ENCODE measurements at places on chromosomes 4 and X.

DNA sequence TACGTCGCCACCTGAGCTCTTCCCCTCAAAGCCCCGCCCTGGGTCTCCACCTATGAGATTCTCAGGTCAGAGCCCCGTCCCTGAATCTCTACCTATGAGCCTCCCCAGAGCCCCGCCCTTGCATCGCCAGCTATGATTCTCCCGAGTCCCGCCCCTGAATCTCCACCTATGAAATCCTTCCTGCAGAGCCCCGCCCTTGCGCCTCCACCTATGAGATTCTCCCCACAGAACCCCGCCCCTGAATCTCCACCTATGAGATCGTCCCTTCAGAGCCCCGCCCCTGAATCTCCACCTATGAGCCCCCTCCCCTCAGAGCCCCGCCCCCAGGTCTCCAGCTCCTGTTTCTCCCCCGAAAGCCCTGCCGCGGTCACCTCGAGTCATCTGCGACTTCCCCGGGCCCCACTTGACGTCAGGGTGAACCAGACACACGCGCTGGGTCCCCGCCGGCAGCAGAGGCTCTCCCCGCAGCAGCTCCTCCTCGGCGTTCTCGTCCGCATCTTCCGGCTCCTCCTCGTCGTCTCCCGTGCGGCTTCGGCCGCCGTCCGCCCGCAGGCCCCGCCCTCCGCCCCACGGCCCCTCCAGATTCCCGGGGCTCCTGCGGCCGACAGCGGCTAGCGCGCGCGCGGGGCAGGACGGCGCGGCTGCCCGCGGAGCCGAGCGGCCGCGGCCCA lies 393 bp downstream of the GTPBP6 start:
- no peak for DNase-seq

DNA sequence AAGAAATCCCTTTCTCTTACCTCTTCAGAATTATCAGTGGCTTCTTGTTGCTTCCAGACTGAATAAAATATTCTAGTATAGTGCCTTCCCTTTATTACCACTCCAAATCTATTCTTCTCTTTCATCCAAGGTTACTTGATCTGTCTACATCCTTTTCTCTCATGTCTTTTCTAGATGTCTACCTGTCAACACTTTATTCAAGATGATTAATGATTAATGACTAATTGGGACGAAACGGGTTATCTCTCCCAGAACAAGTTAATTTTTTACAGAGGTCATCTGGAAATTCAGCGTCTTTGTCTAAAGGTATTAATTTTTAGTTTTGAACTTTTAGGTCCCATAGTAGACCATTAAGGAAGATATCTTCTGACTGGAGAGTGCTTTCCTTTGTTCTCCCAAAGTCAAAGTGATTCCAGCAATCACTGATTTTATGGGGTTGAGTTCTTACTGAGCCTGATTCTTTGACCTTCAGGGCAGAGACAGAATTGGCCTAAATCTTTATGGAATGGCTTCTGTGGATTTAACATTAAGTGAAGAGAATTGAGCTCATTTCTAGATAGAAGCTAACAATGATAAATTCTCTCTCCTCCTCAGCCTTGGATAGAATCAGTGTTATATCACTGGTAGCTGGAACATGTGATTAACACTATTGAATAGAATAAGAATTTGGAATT lies 335.4 kb upstream of the TEX13C start:
- DNase-seq: no peak

- DNase-seq: no peak
These were observed at the start of gene ZCCHC12 for GRCh38 chrX:118823263-118824172. TSS of gene ZCCHC12 (plus strand) at chrX:118823824. CDS start at chrX:118825245, 1,421 bp downstream.

GRCh38 chrX:37942170-37942569 lies 64.2 kb upstream of the SYTL5 start:
- DNase-seq: no peak

GRCh38 chr4:48149827-48150370 lies 15.8 kb upstream of the TXK start:
- DNase-seq: no peak

DNA sequence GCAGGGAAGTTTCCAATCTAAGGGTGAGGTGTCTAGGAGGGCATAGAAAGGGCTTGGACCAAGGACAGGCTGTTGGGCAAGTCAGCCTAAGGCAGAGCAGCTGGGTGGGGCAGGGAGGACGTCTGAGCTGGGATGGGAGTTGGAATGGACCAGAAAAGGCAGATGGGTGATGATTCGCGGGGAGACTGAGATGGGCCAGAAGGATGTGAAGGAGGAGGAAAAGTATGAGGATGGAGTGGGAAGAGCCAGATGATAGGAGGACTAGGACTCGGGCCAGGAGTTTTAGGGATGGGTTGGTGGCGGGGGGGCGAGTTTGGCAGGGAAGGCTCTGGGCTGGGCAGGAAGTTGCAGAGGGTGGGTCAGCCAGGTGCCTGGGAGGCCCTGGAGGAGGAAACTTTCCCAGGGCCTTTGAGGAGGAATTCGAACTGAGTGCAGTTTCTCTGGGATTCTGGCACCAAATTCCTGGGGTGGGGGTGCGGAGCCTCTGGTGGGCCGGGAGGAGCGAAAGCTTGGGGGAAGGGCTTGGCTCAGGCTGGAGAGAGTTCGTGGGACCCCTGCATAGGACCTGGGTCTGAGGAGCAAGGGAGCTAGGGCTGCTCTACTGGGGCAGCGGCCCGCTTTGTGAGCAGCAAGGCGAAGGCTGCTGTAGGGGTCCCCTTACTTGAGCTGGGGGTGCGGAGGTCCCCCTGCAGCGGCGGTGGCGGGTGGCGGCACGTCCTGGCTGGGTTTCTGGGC lies 8.7 kb upstream of the TIMP1 start:
- DNase-seq: no peak

DNA sequence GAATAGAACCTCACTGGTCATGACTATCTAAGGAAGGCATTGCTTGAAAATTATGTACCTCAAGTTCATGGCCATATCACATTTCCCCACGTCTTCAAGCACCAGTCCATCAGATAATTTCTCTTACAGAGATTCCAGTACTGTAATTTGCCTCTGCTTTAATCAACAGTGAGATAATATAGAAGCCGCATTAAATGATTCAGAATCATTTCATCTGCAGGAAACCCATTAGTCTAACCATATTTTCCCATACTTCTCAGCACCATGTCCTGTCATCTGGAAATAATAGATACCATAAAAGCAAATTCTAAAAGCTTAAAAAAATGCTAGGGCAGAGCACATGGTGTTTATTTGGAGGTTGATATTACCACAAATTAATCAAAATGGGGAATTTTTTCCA lies 310.3 kb upstream of the SLIT2 start:
- DNase-seq: no peak

GRCh38 chr4:139666735-139667281 lies 1.2 kb downstream of the MGST2 start:
- no peak for DNase-seq

Data from NCI-H1048 (cell line).